ENCODE measurements at places on chromosomes 1 and 21.

DNA sequence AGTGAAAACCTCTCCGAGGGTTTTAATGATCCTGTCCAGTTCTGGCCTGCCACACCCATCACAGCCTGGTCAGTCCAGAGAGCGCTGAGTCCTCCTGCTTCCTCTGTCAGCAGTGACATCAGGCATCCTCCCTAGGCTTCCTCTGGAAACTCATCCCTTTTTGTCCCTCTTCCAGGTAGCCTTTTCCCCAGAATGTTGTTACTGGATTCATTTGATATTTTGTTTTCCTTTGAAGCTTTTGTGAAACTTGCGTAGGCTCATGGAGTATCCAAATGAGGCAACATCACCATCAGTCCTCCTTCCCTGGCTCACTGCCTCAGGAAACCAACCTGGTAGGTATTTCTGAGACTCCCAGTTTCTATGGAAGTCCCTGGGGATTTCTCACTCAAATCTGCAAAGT, 27.0 kb upstream of the IGSF3 start:
- DNase-seq = no peak

DNA sequence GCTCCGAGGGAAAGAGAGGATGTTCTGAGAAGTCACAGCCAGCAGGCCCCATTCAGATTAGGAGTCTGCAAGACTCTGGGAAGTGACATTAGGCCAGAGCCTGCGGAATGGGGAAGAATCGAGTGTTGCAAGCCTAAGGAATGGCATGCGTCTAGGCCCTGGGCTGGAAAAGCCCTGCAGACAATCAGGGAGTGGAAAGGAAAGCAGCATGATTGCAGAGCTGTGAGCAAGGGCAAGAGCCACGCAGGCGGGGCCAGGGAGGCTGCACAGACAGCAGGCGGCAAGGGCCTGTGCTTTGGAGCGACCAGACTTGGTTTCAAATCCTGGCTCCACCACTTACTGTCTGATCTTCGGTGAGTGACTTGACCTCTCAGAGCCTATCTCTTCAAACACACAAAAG, 118.2 kb downstream of the RRAGC start:
- no peak for DNase-seq

DNA sequence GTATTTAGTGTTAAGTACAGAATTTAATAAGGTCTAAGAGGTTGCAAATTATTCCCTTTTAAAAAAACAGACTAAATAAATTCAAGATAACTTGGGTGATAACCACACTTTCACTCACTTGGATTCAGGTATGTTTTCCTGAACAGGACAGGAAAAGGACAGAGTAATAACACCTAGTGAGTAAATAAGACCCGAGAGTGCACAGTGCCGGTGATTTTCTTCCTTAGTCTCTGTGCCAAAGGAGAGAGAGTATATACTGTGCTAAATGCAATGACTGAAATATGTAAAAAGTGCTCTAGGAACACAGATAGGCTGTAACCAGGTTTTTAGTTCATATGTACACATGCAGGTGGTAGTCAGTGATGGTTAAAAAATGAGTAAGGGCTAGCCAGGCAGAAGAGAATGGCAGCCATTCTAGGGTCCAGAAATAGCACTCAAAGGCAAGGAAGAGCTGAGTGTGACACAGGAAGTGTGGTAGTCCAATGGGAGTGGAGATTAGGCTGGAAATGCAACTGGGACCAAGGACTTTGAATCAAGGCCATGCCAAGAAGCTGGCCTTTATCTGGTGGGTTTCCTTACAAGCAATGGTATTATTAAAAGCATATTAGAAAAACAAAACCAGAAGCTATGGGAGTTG, 58.1 kb downstream of the NRIP1 start:
- DNase-seq = no peak

GRCh38 chr21:46001821-46002681, 20.5 kb downstream of the COL6A1 start:
- DNase-seq = no peak

DNA sequence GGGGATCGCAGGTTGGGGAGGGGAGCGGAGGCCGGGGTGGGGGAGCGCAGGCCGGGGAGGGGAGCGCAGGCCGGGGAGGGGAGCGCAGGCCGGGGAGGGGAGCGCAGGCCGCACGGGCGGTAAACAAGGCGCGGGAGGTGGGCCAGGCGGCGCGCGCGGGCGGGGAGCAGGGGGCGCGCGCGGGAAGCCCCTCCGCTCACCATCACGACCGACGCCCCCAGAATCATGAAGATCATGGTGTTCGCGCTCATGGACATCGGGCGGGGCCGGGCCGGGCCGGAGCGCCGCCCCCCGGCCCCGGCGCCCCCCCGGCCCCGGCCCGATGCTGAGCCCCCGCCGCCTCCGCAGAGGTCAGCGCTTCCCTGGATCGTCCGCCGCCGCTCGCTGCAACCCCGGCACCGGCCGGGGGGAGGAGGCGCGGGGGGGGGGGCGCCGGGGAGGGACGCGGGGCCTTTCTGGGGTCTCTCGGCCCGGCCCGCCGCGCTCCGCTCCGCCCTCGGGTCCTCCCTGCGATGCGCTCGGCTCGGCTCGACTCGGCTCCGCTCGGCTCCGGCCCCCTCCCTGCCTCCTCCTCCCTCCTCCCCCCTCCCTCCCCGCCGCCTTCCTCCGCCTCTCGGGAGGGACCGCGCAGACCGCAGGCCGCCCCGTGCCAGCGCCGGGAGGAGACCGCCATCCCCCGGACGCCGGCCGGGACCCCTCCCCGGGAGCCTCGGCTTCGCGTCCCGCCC, at the start of gene TMEM240:
TMEM240 (minus strand) TSS at position 535 of the 728 bp plus-strand sequence; CDS start at position 257, 278 bp downstream.
- no peak for DNase-seq

DNA sequence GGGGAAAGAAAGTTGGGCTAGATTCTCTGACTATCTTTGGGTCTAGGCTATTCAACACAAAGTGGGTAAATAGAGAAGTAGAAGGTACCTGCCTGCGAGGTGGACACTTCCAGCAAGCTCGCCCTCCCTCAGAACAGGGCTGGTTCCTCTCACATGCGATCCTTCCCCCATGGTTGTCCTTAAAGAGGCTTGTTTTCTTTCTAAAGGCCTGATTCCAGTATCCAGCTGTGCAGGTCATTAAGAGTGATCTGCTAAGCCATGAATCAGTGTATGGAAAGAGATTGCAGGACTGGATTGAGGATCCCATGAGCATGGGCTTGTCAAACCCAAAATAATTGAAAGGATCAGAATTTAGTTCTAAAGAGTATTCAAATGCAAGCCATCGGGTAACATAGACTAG, 189.0 kb downstream of the URB2 start:
- no peak for DNase-seq

- no peak for DNase-seq
Observed at GRCh38 chr1:17912491-17912890, 157.4 kb downstream of the ACTL8 start.

DNA sequence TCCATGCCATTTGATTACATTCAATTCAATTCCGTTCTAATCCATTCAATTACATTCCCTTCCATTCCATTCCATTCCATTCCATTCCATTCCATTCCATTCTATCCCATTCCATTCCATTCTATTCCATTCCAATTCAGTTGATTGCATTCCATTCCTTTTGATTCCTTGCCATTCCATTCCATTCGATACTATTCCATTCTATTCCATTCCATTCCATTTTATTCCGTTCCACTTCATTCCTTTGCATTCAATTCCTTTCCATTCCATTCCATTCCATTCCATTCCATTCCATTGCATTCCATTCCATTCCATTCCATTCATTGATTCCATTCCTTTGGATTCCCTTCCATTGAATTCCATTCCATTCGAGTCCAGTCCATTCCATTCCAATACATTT, 2574.0 kb upstream of the TPTE start:
- no peak for DNase-seq

All from cortex of kidney (tissue), 1 donor.